ENCODE measurements at places on chromosomes 11 and 22. TPM values are rescaled to one million over a fixed set of nuclear protein-coding genes. Genes with fewer than 3 reads are reported as not detected.

DNA sequence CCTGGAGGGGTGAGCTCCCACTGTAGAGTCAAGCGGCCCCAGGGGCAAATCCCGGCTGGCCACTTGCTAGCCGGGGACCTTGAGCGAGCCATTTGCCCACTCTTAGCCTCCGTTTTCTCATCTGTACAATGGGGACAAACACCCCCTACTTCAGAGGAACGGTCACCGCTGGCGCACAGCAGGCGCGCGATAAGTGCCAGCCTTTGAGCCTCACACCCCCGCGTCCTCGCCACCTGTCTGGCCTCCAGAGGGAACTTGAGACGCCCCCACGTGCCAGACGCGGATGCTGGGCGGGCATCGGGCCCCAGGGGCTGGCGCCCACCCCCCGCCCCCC lies 72.6 kb upstream of the TCF20 start:
- no peak for DNase-seq

DNA sequence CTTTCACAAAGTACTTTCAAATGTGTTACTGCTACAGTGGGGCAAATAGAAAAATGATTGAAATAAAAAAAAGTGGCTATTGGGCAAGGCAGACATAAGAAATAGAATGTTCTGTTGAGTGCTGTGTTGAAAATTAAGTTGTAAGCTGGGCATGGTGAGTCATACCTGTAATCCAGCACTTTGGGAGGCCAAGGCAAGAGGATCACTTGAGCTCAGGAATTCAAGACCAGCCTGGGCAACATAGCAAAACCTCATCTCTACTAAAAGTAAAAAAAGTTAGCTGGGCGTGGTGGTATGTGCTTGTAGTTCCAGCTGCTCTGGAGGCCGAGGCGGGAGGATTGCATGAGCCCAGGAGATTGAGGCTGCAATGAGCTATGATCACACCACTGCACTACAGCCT lies 26.9 kb upstream of the LDHA start:
- DNase-seq: no peak

DNA sequence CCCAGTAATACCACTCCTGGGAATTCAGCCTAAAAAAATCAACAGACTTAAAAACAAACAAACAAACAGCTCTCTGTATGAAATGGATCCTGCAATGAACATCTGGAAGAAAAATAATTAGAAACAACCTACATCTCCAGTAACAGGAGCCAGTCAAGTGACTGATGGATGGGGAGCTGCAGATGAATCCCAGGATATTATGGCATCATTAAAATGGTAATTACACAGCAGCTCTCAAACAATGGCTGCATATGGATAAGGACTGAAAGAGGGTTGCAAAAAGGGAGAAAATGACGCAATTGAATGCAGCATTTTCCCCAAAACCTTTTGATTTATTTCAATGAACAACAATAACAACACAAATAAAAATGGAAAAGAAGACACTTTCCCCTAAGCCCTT lies 4.1 kb downstream of the NPTXR start:
- DNase-seq: no peak

GRCh38 chr22:27577574-27577969 lies 224.0 kb downstream of the MN1 start:
- no peak for DNase-seq

DNA sequence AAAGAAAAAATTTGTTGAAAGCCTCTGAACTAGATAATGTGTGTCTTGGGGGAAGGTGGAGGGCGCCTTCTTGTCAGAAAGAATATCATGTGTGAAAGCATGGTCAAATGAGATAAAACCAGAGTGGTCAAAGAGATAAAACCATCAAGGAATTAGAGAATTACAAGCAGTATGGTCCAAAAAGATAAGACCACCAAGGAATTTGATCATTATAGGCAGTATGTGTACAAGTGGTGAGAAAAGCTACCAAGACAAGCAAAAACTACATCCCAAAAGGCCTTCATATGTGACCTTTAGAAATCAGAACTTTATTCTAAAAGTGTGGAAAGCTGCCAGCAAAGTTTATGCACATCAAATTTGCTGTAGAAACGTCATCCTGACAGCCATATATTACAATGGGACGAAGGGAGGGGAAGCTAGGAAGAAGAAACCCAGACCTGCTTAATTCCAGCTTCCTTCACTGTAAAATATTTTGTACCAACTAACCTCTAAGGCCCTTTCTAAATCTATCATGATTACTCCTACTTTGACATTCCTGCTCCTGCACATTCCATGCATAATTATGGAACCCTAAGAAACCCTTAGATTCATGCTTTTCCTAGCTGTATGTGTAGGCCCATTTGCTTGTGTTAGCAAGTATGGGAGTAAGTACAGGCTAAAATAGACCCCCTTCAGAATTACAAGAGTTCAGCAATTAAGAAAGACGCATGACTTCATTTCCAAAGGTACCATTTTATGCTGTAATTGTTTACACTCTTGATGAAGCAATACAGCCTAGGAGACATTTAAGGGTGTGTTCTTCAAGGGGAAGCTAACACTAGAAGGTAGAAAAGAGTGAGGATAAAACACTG lies 51.6 kb downstream of the LGR4 start:
- DNase-seq: peak; percentile 70

- DNase-seq: no peak
Measured at GRCh38 chr22:46147471-46148267, 2.7 kb upstream of the PPARA start.

DNA sequence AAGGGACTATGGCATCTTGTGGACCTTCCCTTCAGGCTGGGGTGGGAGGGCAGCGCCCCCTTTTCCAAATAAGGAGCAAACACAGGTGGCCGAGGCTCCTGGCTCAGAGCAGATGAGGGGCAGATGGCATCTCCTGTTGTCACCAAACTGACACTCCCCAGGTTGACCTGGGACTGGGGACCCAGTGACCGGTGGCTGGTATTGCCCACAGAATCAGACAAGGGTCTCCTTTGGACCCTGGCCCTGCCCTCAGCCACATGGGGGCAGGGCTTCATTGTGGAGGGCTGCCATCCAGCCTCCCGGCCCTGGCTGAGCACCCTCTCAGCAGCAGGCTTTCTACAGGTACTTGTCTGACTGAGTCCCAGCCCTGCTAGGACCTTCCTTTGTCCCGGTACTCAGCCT lies 842 bp upstream of the SIGIRR start:
- no peak for DNase-seq

- DNase-seq: no peak
Measured at GRCh38 chr11:59152312-59152951, 9.8 kb downstream of the FAM111A start.

- DNase-seq: no peak
Measured at GRCh38 chr22:44291265-44291664, 21.5 kb downstream of the SHISAL1 start.

DNA sequence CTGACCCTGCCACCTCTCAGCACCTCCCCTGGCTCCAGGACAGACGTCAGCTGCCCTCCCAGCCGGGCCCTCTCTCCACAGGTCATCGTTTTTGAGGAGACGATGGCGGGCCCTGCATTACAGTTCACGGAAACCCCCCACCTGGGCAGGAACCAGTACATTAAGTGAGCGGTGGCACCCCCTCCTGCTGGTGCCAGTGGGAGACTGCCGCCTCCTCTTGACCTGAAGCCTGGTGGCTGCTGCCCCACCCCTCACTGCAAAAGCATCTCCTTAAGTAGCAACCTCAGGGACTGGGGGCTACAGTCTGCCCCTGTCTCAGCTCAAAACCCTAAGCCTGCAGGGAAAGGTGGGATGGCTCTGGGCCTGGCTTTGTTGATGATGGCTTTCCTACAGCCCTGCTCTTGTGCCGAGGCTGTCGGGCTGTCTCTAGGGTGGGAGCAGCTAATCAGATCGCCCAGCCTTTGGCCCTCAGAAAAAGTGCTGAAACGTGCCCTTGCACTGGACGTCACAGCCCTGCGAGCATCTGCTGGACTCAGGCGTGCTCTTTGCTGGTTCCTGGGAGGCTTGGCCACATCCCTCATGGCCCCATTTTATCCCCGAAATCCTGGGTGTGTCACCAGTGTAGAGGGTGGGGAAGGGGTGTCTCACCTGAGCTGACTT lies 37.0 kb downstream of the B3GAT1 start:
- no peak for DNase-seq

- DNase-seq: no peak
Measured at GRCh38 chr11:86372586-86372985, 2.1 kb upstream of the CCDC81 start.

DNA sequence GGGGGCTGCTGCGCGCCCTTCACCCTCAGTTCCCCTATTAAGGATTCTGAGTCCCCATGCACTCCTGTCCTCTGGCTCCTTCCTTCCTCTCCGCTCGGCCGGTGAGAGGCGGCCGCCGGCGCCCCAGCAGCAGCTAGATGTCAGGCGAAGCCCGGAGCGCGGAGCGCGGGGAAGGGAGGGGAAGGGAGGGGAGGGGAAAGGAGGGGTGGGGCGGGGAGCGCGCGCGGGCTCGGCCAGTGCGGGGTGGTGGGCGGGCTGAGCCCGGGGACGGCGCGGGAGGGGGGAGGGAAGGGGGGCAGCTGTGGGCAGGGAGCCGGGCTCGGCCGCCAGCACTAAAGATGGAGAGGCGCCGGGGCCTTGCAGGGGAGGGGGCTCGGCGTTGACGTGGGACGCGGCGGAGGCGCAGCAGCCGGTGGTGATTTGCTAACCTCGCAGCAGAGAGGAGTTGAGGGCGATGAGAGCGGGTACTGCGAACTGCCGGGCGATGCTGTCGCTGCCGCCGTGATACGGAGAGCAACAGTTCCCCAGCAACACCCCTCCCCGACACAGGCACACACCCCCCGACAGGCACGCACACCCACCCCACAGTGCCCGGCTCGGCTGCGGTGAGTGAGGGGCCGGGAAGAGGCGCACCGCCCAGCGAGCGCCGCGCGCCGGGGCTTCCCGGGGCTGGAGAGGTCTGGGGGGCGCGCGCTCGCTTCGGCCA lies at the start of gene ZBTB16:
TSS of gene ZBTB16 (plus strand) at position 434 of the 706 bp plus-strand sequence. CDS start 3,590 bp downstream, outside the sequence.
- peak; percentile 30 for DNase-seq

- DNase-seq: no peak
Measured at GRCh38 chr11:65654375-65655349, 8.1 kb downstream of the RELA start.

DNA sequence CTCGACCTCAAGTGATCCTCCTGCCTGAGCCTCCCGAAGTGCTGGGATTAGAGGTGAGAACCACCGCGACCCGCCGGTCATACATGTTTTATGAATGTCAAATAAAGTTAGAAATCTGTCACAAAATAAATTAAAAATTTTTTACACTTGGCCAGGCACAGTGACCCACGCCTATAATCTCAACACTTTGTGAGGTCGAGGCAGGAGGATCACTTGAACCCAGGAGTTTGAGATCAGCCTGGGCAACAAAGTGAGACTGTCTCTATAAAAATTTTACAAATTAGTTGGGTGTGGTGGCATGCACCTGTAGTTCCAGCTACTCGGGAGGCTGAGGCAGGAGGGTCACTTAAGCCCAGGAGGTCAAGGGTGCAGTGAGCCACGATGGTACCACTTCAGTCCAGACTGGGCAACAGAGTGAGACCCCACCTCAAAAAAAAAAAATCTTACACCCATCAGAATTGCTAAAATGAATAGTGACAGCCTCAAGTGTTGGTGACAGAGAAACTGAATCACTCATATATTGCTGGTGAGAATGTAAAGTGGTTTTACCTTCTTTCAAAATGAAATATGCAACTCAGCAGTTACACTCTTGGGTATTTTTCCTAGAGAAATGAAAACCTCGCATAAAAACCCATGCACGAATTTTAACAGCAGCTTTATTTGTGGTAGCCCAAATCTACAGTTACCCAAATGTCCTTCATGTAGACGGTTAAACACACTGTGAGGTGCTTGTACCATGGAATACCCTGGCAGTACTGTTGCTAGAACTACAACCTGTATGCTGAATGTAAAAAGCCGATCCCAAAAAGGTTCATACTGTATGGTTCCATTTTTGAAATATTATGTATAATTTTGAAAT lies 55.4 kb downstream of the MED15 start:
- DNase-seq: no peak

- DNase-seq: peak; percentile 45
Measured at GRCh38 chr22:45911601-45912271, 65.2 kb downstream of the WNT7B start.

The GGTLC2 gene
- total RNA-seq: not detected

The C1QTNF4 gene
- total RNA-seq: not detected

The CHKB gene
- total RNA-seq: 47.6 TPM

The OR8G1 gene
- total RNA-seq: not detected

The CD3E gene
- total RNA-seq: not detected

The DDI1 gene
- total RNA-seq: not detected

The KCNK7 gene
- not detected for total RNA-seq

The TESMIN gene
- 5.0 TPM for total RNA-seq

The TIGD3 gene
- not detected for total RNA-seq

The GP1BB gene
- not detected for total RNA-seq

The ABCC8 gene
- not detected for total RNA-seq
